Iris pigment epithelial cell (primary cell): ENCODE measurements at places on chromosomes 4 and X.

DNA sequence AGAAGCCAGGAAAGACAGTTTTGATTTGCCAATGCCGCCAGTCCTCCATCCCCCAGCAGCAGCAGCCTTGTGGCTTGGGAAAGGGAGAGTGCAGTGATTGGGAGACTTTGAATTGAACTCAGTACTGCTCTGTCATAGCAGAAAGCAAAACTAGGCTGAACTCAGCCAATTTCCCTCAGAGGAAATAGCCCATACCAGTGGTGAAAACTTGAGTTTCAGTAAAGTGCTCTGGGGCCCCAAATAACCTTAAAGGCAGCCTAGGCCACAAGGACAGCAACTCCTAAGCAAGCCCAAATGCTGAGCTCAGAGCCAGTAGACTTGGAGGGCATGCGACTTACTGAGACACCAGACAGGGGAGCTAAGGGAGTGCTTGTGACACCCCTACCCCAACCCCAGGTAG, 2.0 kb upstream of the PROM1 start:
- DNase-seq = no peak

DNA sequence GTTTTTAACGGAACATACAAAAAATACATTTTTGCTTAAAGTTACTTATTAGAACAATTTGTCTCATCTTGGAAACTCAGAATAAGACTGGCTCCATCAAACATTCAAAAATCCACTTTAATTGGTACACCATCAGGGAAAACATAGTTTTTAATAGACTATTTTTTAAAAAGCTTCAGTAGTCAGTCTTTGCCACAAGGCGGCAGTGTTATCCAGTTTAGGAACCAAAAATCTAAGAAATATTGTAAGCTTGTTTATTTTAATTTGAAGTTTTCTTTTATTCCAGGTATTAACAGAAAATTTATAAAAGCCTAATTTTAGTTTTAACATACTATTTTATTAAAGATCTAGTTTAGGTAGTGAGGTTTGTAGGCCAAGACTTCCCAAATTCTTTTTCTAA, 107.7 kb downstream of the APOOL start:
- peak; percentile 4 for DNase-seq

DNA sequence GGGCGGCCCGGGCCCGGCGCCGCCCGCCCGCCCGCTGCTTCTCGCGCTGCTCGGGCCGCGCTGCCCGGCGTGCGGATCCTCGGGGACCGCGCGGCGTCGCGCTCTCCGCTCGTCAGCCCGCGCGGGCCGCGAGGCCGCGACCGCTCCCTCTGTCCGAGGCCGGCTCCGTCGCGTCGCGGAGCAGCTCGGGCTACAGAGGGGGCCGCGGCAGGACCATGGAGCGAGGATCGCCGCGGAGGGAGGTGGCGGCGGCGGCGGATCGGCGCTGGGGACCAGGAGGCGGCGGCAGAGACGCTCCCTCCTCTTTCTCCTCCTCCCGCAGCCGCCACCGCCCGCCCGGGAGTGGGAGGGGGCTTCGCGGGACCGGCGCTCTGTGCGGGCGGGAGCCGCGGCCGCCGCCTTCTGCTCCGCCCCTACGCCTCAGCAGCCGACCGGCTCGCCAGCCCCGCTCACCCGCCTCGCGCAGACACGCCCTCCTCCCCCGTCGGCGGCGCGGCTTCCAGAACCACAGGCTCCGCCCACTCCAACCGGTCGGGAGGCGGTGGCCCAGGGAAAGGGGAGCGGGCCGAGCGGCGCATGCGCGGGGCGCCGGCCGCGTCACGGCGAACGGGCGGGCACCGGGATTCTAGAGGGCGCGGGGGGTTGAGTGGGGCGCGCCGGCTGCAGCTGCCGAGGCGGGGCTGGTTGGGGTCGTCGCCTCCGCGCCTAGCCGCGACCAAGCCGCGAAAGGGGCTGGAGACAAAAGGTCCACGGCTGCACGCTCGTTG, at the start of gene CASK:
Gene CASK (minus strand): TSS at position 344 of the 767 bp plus-strand sequence. CDS start 566 bp downstream, outside the sequence.
- DNase-seq = peak; percentile 86

DNA sequence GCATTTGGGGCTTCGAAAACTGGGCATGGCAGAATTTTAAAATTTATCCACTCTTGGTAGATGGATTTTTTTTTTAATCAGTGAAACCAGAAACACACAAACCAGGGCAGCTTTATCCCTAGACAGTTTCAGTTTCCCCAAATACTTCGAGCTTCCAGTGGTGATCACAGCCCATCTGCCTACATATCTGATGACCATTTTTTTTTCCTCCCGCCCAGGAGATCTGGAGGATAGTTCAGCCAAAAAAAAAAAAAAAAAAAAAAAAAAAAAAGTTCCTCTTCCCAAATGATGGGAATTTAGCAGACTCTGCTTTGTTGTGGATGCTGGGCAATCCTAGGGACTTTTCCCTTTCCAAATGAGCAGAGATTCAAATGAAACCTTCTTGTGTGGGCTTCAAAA, 1.0 kb upstream of the TBC1D9 start:
- no peak for DNase-seq

GRCh38 chr4:82905205-82905604, 4.7 kb downstream of the THAP9 start:
- peak; percentile 76 for DNase-seq
